ENCODE measurements at places on chromosomes 6 and 20. TPM values are rescaled to one million over a fixed set of nuclear protein-coding genes. Genes with fewer than 3 reads are reported as not detected.

Gene TREM1
- total RNA-seq = not detected

Gene SCUBE3
- 35.3 TPM for total RNA-seq

Gene PERP
- total RNA-seq = 68.3 TPM

- DNase-seq = no peak
Measured at GRCh38 chr6:148757944-148758480, 11.2 kb downstream of the UST start.

GRCh38 chr20:58531063-58531462 is 15.9 kb upstream of the APCDD1L start:
- DNase-seq = no peak

DNA sequence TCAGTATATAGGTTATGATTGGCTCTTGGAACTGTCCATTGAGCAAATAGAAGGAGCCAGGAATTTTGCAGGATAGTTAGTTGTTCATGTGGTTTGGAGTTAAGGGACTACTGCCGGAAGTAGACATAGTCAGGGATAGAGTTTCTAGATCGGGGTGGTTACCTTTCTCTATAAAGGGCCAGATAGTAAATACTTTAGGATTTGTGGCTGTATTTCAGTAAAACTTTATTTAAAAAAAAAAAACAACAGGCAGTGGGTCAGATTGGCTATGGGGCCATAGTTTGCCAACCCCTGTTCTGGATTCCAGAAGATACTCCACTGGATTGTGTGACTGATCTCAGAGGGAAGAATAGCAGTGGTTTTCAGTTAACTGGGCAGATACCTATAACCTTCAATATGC is 489.3 kb upstream of the SOX4 start:
- DNase-seq = no peak

GRCh38 chr6:158040804-158041347 is 59.2 kb downstream of the SYNJ2 start:
- DNase-seq = no peak

DNA sequence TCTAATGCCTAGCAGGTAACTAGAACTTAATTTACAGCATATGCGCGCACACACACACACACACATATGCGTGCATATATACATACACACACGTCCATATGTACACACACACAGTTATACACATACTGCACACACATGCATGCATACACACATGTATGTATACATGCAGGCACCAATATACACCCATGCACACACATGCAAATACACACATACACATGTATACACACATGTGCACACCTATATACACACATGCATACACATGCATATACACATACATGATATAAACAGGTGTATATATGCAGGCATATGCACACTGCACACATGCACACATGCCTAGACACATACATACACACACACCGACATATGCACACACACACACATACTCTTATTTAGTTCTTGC is 1.9 kb downstream of the CCR6 start:
- DNase-seq = no peak

DNA sequence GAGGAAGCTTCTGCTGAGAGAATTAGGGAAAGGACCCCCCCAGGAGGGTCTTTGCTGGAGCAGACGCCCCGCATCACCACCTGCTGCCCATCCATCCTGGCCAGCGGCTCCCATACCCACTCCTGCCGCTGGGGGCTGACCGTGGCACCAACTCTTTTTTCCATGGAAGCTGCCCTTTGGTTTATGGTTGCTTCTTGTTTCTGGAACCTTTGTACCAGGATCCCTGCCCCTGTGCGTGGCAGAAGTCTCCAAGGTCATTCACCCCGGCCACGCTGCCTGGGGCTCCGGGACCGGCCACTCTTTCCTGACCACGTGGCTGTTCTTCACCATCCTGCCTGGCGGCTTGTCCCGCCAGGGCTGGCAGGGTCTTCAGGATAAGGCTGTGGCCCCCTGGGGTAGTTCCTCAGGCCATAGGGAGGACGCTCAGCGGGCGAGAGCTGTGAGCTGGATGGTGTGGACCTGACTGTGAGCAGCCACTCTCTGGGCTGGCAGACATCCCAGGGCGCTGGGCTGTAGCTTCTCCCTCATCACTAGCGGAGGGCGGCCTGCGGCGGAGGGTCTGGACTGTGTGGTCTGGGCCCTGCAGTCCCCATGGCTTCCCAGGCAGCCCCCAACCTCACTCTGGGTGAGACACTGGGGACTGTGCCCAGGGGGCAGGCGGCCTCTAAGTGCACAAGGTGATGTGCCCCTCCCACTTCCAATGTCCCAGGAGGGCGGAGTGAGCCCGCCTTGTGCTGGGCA is 22.8 kb upstream of the RBBP8NL start:
- no peak for DNase-seq

DNA sequence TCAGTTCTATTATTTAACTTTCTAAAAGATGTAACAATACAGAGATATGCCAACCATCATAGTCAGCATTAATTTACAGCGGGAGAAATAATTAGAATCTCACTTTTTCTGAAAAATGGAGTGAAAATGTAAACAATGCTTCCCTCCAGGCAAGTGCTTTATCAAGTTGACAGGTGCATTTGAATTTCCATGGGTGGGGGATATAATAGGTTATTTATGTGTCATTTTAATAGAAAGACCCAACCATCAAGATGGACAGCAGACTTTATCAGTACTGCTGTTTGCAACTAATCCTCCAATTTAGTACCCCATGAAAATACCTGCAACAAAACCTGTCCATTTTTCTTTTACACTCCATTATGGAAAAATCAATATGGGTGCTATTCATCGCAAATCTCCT is 780.1 kb downstream of the TFAP2A start:
- no peak for DNase-seq

GRCh38 chr20:56989516-56989915 is 276.9 kb downstream of the BMP7 start:
- no peak for DNase-seq

Data from progenitor cell of endocrine pancreas (in vitro differentiated cells).